ENCODE measurements at places on chromosomes 16 and 17.

DNA sequence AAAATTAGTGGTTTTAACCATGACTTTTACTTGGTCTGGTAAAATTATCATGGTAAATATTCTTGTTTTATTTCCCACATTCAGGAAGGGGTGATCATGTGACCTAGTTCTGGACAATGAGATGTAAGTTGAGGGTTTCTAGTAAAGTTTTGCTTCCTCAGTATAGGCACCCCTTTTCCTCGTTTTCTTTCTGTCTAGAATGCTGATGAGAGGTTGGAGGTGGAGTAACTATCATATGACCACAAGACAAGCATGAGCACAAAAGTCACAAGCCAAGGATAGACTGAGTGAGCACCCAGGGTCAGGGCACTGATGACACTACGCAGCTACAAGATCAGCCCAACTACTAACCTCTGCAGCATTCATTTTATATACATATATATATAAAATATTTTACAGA lies 53.9 kb downstream of the MYO1D start:
- no peak for DNase-seq

DNA sequence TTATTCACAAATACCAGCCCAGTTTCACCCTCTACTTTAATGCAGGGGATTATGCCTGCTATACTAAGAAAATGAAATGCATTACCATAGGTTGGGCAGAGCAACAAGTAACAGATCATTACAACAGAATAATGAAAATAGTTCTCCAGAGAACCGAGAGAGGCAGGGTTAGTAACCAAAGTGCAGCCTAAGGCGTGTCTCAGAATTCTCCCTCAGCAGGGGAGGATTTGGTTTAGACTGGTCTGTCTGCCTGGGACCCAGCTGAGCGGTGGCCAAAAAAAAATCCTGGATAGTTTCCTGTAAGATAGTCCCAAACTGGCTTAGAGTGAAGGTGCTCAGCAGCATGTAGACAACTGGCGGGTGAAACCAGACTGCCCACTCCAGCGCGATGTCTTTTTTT lies 30.8 kb upstream of the ADCY7 start:
- DNase-seq: no peak

- no peak for DNase-seq
These were observed 2.4 kb downstream of the MPHOSPH6 start for GRCh38 chr16:82167670-82168069.

DNA sequence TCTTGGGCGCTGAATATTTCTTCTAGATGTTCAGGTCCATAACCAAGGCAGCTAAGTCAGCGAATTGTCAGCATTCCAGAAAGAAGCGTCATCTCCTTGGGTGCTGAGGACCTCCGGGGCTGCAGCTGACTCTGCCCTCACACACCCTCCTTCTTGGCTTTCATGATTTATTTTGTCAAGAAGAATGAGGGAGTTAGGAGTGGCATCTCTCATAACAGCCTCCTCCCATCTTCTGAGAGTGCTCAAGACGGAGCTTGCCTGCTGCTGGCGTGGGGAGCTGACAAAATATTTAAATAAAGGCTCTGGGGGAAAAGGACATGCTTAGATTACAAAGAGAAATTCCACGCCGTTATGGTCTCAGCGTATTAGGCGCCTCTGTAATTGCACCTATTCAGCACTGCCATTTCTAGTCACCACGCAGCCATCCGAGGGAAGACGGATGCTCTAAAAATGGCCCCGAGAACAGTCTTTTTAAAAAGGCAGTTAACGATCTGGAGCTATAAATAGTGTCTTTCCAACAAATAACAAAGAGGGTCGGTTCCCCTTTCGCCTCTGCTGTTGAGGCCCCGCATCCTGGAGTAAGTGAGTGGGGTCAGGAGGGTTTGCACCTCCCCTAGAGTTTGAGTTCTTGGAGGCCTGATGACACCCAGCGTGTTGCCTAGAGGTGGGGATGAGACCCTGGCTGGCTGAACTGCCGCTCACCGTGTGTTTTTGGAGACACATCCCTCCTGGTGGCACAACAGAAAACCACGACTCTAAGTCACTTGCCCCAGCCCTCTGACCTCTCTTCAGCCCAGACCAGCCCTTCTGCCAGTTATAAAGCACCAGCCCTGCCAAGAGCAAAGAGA lies 187.0 kb downstream of the CCDC182 start:
- DNase-seq: peak; percentile 90

- no peak for DNase-seq
These were observed 869 bp downstream of the ZNF48 start for GRCh38 chr16:30395992-30396585.

GRCh38 chr16:28090646-28091377 lies 27.3 kb upstream of the GSG1L start:
- DNase-seq: peak; percentile 57

- DNase-seq: no peak
These were observed 33.1 kb downstream of the CACNG3 start for GRCh38 chr16:24289166-24289700.

GRCh38 chr17:17783825-17784656 lies 52.7 kb downstream of the SREBF1 start:
- no peak for DNase-seq

DNA sequence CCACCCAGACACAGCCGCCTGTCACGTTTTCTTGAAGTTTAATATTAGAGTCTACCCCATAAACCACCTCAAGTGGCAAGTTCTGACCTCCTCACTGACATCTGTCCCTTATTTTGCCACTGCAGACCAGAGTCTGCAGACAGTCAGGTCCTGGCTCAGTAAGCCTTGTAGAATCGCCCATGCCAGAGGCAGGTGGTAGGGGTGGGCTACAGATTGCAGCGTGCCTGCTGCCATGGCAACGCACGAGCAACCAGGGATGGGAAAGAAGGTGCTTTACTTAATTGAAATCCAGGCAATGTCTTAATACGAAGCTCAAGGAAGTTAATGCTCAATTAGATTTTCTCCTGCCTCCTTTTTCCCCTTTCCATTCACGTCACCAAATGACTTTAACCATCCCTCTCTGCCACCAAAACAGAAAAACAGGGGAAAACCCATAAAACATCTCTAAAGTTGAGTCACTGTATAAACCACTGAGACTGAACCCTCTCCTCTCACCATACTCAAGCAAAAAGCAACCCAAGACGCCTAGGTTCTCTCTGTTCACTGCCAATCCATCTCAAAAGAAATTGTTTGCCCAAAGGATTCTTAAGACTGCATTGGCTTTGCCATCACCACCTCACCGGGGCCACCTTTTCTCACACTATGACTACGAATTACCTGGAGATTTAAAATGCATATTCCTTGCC lies 228.8 kb downstream of the SLC39A11 start:
- no peak for DNase-seq

DNA sequence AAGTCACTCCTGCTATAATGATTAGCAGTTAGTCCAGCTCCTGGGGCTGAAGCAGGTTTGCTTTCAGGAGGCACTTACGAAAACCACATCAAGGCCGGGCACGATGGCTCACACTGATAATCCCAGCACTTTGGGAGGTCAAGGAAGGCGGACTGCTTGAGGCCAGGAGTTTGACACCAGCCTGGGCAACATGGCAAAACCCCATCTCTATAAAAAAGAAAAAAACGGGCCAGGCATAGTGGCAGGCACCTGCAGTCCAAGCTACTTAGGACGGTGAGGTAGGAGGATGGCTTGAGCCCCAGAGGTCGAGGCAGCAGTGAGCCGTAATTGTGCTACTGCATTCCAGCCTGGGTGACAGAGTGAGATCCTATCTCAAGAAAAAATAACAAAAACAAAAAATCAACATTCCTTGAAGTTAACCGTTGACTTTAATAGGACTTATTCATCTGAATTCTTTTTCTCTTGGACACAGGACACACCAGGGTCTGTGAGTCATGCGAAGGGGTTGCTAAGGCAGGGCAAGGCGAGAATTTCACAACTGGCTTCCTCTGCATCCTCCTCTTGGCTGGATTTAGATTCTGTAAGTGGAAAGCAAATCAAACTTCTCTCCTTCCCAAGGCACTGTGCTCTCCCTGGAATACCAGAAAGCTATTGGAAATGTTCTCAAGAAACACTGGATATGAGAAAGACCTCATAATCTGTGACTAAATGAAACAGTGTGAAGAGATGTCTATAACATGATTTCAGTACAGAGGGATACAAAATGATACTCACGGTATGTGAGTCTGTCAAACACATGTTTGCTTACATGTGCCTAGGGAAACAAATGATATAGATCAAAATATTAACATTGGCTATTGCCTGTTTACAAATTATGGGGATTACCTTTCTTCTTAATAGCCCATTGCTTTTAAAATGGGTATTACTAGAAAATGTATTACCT lies 99.5 kb downstream of the SYCE1L start:
- DNase-seq: no peak

GRCh38 chr17:5331506-5331905 lies 49.4 kb downstream of the RABEP1 start:
- no peak for DNase-seq

Measured in H54 (cell line).